ENCODE measurements at places on chromosomes 7 and 10. TPM values are rescaled to one million over a fixed set of nuclear protein-coding genes. Genes with fewer than 3 reads are reported as not detected.

DNA sequence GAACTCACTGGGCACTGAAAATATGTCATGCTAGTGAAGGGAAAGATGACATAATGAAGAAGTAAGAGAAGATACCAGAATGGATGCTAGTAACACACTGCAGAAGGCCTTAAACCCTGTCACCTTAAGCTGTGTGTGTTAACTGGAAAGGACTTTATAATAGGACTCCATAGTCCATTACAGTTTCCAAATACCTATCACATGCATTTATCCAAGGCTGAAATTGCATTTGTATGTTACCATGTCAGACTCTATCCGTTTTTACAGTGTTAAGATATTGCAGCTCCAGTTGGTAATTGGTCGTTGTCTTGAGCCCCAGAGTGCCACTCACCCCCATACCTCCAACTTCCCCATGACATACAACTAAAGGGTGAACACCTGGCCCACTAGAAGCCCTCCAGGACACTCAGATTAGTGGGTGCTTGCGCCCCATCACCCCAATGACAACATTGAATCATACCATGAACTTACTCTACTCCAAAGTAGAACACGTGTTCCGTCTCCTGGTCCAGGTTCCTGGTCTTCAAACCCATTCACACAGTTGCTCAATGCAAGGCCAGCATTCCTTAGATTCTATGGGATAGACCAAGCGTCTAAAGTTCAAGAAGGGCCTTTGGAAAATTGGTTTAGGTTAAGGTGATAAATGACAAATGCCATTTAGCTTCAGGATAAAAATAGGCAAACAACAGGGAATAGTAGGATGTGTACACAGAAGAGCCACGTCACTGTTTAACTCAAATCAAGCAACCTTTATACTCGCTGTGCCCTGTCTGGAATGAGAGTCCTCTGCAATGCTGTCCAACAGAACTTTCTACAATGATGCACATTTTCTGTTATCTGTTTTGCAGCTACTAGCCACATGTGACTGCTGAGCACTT, 2.1 kb upstream of the RAPGEF5 start:
- DNase-seq = no peak

- DNase-seq = no peak
Measured at GRCh38 chr7:50164559-50165170, 71.6 kb upstream of the ZPBP start.

DNA sequence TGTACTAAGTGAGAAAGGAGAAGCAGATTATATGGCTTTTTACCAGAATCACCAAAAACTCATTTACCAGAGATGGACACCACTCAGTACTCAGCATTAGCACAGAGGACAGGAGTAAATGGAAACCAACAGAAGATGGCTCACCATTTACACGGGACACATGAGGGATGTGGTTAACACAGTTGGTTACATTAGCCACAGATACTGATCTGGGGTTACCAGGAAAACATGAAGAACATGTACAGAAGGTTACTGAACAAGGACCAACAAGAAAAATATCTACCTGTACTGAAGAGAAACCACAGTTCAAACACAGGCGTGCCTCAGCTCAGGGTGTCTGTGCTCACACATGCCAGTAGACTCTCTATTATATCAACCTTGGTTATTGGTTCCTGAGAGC, 1285.8 kb upstream of the SORCS1 start:
- DNase-seq = no peak

Gene ACTR3C
- total RNA-seq = 44.8 TPM

DNA sequence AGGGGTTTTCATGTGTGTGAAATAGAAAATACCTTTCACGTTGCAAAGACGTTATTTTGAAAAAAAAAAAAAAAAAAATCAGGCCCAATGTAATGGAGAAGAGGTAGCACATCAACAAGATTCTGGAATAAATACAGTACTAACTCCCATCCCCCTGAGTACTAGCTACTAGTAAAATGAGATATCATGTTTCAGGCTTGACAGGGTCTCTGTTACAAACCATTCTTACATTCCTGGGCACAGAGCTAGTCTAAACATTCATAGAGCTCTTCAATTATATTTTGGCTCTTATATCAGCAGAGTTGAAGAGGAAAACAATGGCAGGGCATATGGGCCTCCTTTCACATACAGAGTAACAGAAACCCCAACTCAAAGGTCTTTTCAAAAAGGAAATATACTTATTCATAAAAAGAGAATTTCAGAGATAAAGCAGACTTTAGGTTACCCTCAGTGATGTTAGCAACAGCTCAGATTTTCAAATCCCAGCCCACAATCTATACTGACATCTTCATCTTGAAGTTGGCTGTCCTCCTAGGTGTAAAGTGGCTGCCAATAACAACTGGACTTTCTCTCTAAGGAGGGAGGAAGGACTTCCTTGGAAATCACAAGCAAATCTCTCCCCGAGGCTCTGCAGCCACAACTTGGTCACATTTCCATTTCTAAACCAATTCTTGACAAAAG, 18.6 kb downstream of the C7orf33 start:
- no peak for DNase-seq

Gene TACC2
- 108 TPM for total RNA-seq

- peak; percentile 14 for DNase-seq
Measured at GRCh38 chr10:21020545-21020944, 123.4 kb upstream of the NEBL start.

Gene TRDMT1
- 9.4 TPM for total RNA-seq

DNA sequence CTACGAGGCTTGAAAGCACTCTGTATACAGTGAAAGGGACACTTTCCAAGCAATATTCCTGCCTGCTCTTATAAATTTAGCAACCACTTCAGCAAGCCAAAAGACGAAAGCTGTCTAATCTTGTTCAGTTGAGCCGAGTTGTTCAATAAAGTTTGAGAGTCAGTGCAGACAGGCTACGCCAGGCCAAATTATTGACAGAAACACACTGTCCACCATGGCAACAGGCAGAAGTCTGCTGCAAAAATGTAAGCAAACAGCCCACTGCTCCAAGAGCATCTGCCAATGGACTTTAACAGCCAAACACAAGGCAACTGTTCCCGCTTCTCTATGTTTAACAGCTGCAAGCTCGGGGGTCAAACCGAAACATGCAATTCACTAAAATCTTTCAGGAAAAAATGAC, 85.7 kb downstream of the GLI3 start:
- no peak for DNase-seq

DNA sequence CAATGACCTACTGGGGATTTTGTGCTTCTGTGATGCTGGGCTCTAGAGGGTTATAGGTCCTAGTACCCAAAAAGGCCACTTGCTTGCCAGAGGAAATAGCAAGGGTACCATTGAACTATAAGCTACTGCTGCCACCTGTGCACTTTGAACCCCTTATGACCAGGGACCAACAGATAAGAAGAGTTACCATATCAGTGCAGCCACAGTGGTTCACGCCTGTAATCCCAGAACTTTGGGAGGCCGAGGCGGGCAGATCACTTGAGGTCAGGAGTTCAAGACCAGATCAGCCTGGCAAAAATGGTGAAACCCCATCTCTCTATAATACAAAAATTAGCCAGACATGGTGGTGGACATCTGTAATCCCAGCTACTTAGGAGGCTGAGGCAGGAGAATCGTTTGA, 15.5 kb upstream of the CNOT4 start:
- DNase-seq = no peak

Gene OPN1SW
- not detected for total RNA-seq

DNA sequence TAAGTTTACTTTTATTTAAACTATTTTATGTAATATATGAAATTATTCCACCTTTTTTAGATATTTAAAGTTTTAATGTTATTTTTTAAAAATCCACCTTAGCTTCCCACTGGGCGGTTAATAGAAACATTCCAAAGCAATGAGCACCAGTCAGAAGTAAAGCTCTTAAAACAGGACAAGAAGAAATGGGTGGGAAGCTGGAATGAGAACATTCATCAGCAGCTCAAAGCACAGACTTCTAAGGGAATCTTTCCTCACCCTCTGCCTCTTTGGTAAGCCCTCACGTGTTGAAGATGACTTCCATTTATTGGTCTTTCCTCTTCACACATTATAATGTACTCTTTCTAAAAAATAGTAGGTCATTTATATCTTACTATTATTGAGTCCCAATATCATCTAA, 3.1 kb downstream of the AGMO start:
- no peak for DNase-seq

Gene GIMAP2
- 4.5 TPM for total RNA-seq

Gene ALOX5
- total RNA-seq = 27.2 TPM

All from transverse colon (tissue), 4 donors.